ENCODE measurements at places on chromosomes 16 and 17.

DNA sequence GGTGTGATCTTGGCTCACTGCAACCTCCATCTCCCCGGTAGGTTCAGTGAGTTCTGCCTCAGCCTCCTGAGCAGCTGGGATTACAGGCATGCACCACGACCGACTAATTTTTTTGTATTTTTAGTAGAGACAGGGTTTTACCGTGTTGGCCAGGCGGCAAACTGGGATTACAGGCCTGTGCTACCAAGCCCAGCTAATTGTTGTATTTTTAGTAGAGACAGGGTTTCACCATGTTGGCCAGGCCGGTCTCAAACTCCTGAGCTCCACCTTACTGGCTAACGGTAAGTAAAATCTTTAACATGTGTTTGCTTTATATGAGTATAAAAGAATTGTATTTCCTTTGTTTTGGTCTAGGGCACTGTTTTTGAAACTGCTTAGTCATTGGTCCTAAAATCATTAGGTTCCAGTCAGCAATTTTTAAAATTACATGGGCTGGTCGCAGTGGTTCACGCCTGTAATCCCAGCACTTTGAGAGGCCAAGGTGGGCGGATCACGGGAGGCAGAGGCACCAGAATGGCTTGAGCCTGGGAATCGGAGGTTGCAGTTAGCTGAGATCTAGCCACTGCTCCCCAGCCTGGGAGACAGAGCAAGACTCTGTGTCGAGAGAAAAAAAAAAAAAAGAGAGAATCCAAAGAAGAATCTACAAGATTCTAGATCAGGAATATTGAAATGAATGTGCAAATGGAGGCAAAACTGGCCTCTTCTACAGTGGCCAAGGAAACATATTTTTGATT lies 3.6 kb downstream of the FLYWCH1 start:
- DNase-seq, result no peak

DNA sequence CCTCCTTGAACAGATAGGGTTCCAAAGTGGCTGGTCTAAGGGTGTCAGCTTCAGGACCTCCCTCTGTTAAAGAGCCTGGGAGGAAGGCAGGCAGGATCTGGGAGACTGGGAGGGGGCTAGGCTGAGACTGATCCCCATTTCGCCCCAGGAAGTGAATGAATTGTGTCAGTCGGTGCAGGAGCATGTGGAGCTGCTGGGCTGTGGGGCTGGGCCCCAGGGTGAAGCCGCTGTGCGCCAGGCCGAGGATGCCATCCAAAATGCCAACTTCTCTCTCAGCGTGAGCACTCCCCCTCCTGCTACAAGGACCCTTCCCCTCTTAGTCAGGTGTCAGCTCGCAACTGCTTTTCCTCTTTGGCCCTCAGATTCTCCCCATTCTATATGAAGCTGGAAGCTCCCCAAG lies 6.1 kb downstream of the CARMIL2 start:
- no peak for DNase-seq

GRCh38 chr16:4668313-4668960 lies 24.9 kb upstream of the NUDT16L1 start:
- no peak for DNase-seq

DNA sequence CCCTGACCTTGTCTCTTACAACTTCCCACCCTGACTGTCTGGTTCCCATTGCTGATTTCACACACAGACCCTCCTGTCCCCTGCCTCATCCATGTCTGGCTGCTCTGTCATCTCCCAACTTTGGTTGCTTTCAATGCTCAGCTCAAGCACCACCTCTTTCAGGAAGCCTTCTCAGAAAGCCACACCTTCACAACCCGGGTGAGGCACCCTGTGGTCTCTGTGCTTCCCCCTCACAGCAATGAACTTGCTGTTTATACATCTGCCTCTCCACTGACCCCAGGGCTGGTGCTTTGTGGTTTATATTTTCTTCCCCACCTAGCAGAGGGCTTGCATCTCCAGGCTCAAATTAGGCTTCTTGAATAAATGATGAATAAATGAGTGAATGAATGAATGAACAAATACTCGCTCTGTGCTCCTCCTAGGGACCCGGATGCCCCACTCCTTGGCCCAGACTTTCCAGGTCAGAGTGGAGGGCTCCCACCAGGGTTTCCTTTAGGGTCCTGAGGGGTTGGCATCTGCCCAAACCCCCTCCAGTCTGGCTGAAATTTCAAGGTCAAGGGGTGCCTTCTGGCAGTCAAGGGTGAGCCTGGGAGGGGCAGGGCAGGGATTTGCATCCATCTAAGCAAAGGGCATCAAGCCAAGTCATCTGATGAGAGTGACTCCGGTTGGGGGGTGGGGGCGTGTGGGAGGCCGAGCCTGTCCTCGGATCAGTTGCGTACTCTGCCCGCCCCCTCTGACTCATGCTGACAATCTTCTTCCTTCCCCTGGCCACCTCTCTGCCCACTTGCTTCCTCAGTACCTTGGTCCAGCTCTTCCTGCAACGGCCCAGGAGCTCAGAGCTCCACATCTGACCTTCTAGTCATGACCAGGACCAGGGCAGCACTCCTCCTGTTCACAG lies at the start of gene ITGAX:
Gene ITGAX, plus strand, starts transcription at position 783 of the 898 bp plus-strand sequence. Its CDS starts 79 bp downstream, at position 862.
- no peak for DNase-seq

GRCh38 chr16:73792199-73793020 lies 504.2 kb upstream of the PSMD7 start:
- no peak for DNase-seq

GRCh38 chr16:81873206-81873605 lies 94.1 kb downstream of the PLCG2 start:
- DNase-seq, result no peak

GRCh38 chr16:21145738-21146137 lies 4.9 kb downstream of the DNAH3 start:
- DNase-seq, result no peak

DNA sequence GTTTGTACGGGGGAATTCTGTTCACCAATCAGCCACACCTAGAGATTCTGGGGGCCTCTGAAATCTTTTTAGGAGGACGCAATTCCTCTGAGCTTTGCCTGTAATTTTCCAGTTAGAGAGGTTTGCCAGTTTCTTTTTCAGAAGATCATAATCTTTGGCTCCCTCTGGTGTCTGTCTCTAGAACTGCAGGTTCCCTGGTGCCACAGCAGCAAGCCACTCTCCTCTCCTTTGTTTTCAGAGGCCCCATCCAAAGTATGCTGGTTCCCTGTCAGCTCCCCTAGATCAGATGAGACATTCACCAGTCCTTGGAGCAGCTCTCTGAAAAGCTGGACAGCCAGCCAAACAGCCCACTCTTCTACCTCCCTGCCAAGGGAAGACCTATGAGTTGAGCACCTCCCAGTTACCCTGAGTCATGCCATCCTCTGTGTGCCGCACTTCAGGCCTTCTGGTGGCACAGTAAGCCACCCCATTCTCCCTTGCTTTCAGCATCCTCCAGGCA lies 36.1 kb downstream of the RNF112 start:
- peak; percentile 7 for DNase-seq

DNA sequence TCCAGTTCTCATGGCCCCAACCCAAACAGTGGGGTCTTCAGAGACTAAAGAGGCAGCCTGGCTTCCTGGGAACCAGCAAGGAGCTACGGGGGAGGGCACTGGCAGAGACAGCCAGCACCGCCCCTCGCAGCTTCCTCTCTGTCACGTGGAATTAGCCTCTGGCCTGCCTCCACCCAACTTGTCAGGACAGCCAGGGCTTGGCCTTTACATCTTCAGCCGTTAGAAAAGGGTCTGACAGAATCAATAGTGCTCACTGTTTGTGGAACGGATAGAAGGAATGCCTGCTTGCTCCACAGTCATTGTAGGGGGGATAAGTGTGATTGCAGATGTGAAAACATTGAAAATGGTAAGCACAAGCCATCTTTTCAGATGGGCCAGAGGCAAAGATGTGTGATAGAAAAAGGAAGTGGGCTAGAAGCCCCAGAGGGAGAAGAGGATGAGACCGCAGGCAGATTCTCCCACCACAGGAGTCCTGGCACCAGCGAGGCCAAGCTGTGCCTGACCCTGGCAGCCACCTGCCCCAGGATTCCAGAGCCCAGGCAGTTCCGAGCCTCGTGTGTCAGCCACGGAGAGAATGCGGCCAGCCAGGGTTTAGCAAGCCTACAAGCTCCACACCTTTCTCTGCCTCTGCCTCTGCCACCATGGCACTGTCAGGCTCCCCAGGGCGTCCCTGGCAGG lies 18.6 kb downstream of the GRIN2C start:
- no peak for DNase-seq

DNA sequence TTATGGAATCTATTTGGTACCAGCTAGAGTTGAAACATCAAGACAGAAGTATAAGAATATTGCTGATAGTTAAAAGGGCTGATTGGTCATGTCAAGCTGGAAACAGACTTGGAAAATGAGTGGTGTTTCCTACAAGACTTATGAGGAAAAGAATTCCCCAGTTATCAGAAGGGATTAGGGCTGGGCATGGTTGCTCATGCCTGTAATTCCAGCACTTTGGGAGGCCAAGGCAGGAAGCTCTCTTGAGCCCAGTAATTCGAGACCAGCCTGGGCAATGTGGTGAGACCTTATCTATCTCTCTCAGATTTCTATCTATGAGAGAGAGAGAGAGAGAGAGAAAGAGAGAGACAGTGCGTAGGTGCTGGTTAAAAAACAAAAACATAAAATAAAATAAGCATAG lies 139.5 kb upstream of the PMFBP1 start:
- DNase-seq, result no peak

DNA sequence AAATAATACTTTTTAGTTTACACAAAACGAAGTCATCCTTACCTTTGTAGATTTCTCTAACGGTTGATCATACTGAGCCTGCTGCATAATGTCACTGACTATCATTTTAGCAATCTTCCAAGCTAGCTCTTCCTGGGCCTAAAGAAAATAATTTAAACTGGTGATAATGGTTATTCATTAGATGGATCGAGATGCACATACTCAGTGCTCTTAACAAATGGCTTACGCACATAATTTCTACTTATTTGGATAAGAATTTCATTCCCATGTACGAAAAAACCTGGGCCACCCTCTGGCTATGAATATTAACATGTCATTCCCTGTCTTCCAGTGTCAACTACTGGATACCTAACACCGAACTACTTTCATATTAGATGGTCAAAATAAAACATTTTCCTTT lies 41.4 kb upstream of the ULK2 start:
- DNase-seq, result no peak

- DNase-seq, result no peak
Measured at GRCh38 chr16:74713325-74713724, 12.7 kb upstream of the MLKL start.

DNA sequence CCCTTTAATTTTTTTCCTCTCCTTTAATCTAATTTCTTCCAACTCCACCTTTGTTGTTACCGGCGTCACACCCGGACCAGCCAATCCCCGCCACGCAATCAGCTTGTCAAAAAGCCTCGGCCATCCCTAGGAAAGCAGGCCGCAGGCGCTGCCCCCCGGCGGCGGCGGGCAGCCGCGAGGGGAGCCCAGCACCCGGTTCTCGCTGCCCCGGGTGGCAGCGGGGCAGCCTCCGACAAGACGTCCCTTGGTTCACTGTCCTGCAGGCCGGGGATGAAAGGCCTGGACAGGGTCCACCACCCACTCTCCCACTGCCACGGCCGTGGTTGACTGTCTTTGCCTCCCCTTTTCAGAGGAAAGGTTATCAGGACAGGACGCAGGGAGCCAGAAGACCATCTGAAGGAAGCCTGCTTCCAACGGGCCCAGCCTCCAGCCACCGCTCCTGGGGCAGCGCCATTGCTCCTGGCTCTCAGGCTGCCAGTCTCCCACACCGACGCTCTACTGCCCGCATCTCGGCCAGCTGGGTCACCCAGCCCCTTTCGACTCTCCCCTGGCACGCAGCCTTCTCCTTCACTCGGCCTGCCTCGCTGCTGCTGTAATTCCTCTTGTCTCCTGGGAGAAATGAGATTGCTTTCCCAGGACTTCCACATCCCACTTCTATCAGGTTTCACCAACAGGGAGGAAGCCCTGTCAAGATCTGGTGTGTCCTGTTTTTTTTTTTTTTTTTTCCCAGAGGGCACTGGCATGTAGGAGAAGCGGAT lies 2.8 kb upstream of the UBTF start:
- DNase-seq, result no peak

DNA sequence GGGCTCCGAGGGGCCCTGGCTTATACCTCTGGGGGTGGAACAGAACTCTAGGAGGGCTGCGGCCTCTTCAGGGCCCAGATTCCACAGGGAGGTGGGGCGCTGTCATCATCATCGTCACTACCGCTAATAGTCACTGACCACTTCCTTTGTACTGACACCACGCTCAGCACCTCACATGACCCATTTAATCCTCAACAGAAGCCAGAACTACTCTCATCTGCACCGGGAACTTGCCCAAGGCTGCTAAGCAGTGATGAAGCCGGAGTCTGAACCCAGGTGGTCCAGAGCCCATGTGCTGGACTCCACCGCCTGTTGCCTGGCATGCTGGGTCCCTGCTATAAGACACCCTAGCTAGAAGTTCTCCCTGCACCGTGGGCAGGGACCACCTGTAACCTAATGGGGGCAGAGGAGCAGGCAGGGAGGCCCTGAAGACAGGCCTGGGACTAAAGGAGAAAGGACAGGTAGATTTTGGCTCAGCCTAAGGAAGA lies 12.0 kb downstream of the UNC13D start:
- no peak for DNase-seq

DNA sequence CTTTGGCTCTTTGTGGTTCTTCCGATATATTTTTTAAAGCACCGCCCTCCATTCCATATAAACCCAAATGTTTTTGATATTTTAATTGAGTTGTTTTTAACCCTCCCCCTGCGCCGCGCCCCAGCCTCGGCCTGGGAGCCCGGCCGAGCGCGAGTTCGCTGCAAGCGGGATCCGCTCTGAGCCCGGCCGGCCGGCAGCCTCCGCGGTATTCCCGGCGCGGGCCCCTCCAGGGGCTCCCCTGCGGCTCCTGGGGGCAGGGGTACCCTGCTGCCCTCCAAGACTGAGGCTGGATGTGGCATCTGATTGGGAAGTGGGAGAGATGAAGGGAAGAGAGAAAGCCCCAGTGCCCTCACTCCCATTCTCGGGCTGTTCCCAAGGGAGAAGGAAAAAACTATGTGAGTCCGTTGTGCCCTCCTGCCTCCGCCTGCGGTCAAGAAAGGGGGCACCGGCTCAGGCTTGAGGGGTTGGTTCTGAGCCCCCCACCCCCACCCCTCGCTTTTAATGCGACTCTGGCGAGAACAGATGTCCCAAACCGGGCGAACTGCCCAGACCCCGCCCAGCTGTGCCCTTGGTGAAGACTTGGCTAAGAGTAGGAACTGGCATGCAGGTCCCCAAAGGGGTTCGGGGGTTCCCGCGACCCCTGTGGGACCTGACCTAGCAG lies 8.6 kb downstream of the NEUROD2 start:
- DNase-seq, result no peak

GRCh38 chr16:73390936-73391335 lies 343.0 kb upstream of the ZFHX3 start:
- DNase-seq, result no peak
